ENCODE measurements at places on chromosomes 3 and 15. TPM values are rescaled to one million over a fixed set of nuclear protein-coding genes. Genes with fewer than 3 reads are reported as not detected.
A peak's percentile ranks its signal among the peaks of the same experiment; 100 is the strongest.

GRCh38 chr15:42042602-42043400, 22.0 kb upstream of the PLA2G4E start:
- no peak for DNase-seq
- peaks cover 5% of the 10 kb centered on the region for H3K4me1 ChIP-seq
- H3K36me3 ChIP-seq: no peaks in the 10 kb centered on the region
- no peak overlapping the region for H3K4me3 ChIP-seq
- peaks cover 21% of the 10 kb centered on the region for H3K27me3 ChIP-seq

DNA sequence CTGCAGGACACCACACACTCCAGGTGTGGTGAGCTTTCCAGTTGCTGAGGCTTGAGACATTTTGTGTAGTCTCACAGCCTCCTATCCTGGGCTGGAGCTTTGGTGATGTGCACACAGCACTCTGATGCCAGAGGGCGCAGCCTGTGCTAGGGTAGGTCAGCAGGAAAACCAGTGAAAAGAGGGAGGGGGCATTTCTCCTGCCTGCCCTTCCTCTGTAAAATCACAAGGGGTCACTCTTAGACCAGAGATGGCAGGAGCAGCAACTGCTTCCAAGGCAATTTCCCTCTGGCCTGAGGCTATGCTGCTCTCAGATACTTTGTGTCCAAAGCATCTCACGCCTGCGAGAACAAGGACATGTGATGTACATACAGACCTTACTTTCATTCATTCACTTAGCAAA, 16.5 kb upstream of the MUSTN1 start:
- H3K27ac ChIP-seq: no peak overlapping the region
- H3K36me3 ChIP-seq: no peaks in the 10 kb centered on the region
- DNase-seq: peak; percentile 33

DNA sequence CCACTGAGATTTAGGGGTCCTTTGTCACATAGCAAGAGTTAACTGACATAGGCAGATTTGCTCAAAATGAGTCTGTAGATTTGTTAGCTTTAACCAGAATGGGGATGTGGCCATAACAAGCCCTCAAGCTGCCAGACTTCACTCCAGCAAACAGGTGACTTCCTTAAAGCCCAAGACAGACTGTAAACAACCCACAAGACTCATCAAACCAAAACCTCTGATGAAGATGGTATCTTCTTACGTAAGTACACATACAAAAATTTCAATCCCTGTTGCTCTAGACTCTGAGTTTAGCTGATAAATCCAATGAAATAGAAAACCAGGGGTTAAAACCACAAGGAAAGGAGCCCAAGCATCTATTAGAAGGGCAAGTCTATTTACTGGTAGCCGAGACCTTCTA, 18.2 kb upstream of the ZBTB20 start:
- H3K27me3 ChIP-seq: no peaks in the 10 kb centered on the region
- no peaks in the 10 kb centered on the region for H3K4me1 ChIP-seq
- H3K36me3 ChIP-seq: no peaks in the 10 kb centered on the region
- no peak overlapping the region for H3K27ac ChIP-seq

Gene SHC4
- total RNA-seq: 0.36 TPM

Data from progenitor cell of endocrine pancreas (in vitro differentiated cells).